ENCODE measurements at places on chromosomes 3 and 15.

DNA sequence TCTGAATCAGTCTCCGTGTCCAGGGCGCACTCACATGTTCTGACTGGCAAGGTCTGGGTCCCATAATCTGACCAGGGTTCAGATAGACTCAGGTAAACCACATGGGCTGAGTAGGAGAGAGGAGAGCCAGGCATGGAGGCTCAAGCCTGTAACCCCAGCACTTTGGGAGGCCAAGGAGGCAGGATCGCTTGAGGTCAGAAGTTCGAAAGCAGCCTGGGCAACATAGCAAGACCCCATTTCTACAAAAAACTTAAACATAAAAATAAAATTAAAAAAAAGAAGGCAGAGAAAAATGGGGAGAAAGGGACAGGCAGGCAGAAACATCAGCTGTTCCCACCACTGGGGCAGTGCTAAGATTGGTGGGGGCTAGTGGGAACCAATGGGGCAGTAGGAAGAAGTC lies 5.4 kb downstream of the TMEM43 start:
- DNase-seq = no peak

DNA sequence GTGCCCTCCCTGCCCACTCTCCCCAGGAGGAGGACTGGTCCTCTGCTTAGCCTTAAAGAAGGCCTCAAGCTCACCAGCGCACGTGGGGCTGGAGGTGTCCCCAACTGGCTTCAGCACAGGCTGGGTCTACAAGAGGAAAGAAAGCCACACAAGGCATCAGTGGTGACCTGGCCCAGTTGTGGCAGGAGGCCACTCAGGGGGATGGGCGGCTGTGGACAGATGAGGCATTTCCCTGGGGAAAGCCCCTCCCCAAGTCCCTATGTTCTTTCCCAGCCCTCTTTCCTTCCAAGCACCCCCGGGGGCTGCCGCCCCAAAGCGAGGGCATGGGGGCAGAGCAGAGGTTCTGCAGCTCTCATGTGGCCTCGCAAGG lies 155.2 kb upstream of the TLE3 start:
- no peak for DNase-seq

GRCh38 chr3:130085881-130086280 lies 4.2 kb downstream of the ALG1L2 start:
- DNase-seq = no peak

DNA sequence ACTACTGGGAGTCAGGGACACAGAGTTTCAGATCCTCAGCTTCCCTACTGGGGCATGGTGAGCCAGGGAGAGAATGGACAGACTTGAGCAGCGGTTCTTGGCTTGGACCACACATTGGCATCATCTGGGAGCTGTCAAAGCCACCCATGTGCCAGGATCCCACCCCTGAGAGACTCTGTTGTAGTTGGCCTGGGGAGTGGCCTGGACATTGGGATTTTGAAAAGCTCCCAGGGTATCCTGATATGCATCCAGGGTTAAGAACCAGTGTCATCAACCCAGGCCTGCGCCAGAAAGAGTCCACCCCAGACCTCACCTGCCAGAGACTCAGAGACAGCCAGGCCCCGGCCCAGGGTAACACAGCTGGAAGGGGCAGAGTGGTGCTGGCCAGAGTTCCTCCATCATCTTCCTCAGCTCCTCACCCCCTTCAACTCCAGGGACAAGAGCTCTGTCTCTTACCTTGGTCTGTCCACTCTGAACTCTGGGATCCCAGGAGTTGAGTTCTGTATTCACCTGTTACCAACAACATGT lies 33.0 kb upstream of the CHRNB4 start:
- no peak for DNase-seq

GRCh38 chr15:99426431-99427105 lies 139.2 kb upstream of the MEF2A start:
- no peak for DNase-seq

DNA sequence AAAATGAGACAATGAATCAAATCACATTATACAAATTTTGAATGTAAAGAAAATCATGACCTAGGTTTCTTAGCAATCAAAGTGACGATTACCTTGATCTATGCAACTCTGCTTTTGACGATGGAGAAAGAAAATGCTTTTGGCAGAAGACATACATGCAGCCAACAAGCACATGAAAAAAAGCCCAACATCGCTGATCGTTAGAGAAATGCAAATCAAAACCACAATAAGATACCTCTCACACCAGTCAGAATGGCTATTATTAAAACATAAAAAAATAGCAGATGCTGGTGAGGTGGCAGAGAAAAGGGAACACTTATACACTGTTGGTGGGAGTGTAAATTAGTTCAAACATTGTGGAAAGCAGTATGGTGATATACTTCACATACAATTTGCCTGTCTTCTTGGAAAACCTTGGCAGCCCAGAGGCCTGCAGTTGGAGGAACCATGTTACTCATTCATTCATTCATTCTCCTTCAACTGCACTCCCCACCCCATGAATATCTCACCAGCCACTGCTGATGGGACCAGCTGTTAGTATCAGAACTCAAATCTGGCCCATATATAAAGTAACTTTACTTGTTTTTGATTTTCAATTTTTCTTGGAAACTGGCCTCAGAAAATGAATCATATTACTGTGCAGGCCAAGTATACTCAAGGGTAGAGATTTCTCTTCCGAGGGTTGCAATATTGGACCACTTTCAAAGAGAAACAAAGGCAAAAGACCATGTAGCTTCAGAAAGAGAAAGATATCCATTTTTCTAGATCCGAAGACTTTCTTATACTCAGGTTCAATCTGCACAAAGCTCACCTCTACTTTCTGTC lies 358.6 kb upstream of the ARHGEF26 start:
- peak; percentile 39 for DNase-seq

DNA sequence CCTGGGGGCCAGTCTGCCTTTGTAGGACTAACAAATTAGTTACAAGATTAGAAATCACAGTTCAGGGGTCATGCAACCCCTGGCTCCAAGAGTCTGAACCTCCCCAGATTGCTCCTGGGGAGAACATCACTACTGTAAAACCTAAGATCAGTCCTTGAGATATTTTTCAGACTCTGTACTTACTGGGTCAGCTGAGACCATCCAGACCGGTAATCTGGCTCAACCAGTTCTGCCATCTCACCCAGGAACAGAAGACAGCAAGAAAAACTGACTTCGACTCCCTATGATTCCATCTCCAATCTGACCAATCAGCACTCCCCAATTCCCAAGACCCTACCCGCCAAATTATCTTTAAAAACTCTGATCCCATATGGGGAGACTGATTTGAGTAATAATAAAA lies 47.5 kb downstream of the NMD3 start:
- no peak for DNase-seq

GRCh38 chr15:39833515-39833981 lies 50.9 kb upstream of the FSIP1 start:
- DNase-seq = peak; percentile 90

- DNase-seq = peak; percentile 21
Measured at GRCh38 chr3:45841420-45841756, 531 bp downstream of the LZTFL1 start.

DNA sequence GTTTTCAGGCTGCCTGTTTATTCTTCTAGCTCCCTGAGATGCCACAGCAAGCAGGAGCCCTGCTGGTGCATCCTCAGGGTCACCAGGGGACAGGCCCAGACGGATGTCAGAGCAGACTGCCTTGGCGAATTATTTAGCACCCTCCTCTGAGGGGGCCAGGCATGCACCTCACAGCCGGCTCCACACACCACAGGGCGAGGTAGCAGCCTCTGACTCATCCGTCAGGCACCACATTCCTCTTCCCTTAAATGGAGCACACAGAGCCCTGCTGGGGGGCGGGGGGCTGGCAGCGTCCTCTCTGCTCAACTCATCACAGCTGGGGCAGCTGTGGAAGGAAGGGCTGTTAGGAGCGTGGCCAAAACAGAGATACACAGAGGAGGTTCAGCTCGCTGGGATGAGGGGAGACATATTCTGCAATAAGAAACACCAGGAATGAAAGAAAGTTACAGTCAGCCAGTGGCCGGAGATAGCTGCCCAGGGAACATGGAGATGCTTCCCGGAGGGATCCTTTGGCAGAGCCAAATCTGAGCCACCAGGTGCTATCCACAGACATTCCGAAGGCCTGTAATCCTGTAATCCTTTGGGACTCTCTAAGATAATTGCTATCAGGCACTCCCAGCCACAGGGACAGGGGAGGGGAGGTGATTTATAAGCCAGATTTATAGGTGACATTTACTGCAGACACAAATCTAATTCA lies 13.9 kb upstream of the PRICKLE2 start:
- peak; percentile 93 for DNase-seq

DNA sequence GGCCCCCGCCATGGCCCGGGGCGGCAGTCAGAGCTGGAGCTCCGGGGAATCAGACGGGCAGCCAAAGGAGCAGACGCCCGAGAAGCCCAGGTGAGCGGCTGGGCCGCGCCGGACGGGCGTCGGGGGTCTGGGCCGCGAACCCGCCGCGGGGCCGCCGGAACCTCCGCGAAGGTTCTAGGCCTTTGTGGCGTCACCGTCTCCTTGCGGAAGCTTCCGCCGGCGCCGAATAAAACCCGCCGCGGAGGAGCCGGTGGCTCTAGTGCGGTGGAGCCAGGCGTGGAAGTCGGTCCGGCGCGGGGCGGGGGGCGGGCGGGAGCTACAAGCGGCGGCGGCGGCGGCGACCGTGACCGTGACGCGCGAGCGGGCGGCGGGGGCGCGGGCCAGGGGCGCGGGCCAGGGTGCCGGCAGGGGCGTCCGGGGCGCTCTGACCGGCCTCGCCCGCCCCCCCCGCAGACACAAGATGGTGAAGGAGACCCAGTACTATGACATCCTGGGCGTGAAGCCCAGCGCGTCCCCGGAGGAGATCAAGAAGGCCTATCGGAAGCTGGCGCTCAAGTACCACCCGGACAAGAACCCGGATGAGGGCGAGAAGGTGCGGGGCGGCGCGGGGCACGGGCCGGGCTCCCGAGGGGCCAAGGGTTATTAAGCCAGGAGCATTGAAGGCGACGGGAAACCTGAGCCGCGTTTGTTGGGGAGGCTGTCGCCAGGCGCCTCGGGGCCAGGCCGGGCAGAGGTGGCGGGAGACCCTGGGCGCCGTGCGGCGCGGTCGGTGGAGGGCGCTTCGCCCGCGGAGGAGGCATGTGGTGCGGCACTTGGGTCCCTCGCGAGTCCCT lies at the start of gene DNAJA4:
DNAJA4 (plus strand) TSS at position 259 of the 833 bp plus-strand sequence; CDS start at position 461, 202 bp downstream.
- DNase-seq = peak; percentile 37

GRCh38 chr3:110754212-110754916 lies 317.3 kb upstream of the NECTIN3 start:
- no peak for DNase-seq

- peak; percentile 6 for DNase-seq
Measured at GRCh38 chr3:140552403-140552802, 125.5 kb upstream of the TRIM42 start.

DNA sequence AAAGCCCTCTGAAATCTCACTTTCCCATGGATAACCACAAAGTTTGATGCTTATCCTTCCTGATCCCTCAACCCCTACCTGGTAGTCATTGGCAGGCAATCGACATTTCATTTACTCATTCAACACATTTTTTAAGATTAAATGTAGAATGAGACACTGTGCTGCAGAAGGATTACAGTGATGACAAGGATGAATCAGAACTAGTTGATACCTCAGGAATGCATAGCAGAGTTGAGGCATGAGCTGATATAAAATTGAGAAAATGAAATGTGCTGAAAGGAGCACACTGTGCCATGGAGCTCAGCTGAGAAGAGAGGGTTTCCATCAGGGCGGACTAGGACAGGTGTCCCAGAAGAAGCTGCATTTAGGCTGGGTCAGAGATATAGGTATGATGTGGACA lies 48.9 kb upstream of the ACTL6A start:
- DNase-seq = peak; percentile 12

- no peak for DNase-seq
Measured at GRCh38 chr3:109387201-109387600, 49.9 kb upstream of the DPPA4 start.

DNA sequence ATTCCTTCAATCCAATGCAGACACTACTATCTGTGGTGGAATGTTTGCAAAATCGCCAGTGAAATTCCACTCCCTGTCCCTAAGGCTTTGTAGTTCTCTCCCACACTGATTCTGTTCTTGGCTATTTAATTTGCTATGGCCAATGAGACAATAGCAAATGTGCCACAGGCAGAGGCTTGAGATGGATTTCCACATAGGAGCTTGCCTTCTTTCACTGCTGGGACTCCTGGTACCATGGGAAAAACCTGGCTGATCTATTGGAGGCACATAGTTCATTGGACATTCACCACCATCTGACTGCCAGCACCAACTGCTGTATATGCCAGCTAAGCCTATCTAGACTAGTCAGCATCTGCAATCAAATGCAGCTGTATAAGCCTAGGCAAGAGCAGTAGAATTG lies 103.8 kb downstream of the NR1D2 start:
- peak; percentile 74 for DNase-seq

GRCh38 chr15:69224383-69224782 lies 63.9 kb downstream of the GLCE start:
- peak; percentile 0 for DNase-seq

DNA sequence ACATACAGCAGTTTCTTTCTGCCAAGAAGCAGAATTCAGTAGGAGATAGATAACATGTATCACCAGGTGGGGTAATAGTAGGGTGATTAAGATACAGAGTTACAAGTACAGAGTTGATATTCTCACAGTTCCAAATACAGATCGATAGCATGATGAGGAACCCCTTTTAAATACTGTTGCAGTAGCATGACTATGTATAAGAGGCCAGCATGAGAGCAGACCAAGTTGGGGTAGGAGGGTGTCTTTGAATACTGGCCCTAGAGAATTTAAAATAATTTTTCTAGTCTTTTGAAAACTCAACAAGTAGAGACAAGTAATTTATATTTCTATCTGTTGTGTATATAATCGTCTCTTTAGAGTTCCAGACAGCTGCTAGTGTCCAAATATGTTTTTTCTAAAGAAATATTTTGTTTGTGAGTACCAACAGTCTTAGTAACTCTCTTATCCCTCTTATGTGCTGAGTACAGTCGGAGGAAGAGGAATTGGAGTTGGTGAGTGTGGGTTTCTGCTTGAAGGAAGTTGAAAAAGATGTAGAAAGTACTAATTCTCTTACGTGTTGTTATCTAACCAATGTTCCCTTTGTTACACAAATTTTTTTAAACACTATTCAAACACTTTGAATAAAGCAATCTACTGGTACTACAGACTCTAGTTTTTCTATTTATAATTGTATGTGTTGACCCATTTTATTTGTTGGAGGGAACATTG lies 30.2 kb downstream of the LYSMD4 start:
- DNase-seq = no peak

- DNase-seq = peak; percentile 26
Measured at GRCh38 chr3:133469140-133469731, 69.4 kb downstream of the BFSP2 start.

GRCh38 chr15:88610701-88611231 lies 10.4 kb upstream of the AEN start:
- no peak for DNase-seq
